ENCODE measurements at places on chromosomes 2 and 18. TPM values are rescaled to one million over a fixed set of nuclear protein-coding genes. Genes with fewer than 3 reads are reported as not detected.

NPPC gene
- not detected for total RNA-seq

SLC9A4 gene
- not detected for total RNA-seq

DNA sequence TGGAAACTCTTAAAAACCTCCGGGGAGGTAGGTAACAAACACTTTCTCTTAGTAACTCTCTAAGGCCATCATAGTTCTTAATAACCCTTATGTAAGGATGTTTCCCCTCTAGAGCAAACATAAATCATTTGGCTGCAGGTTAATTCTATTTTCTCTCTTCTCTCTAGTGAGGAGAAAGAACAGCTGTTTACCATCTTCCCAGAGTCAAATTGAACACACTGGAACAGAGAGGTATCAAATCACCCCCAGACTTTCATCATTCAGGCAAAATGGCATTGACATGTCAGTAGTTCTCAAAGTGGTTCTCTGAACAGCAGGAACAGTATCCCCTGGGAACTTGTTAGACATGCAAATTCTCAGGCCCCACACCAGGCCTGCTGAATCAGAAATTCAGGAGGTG, 240.7 kb downstream of the MEIS1 start:
- H3K27ac ChIP-seq = no peak overlapping the region
- H3K36me3 ChIP-seq = no peaks in the 10 kb centered on the region
- no peaks in the 10 kb centered on the region for H3K27me3 ChIP-seq

- no peak for DNase-seq
- H3K36me3 ChIP-seq = no peaks in the 10 kb centered on the region
- no peak overlapping the region for H3K4me3 ChIP-seq
Measured at GRCh38 chr2:132736059-132736458, 66.1 kb upstream of the LYPD1 start.

DNA sequence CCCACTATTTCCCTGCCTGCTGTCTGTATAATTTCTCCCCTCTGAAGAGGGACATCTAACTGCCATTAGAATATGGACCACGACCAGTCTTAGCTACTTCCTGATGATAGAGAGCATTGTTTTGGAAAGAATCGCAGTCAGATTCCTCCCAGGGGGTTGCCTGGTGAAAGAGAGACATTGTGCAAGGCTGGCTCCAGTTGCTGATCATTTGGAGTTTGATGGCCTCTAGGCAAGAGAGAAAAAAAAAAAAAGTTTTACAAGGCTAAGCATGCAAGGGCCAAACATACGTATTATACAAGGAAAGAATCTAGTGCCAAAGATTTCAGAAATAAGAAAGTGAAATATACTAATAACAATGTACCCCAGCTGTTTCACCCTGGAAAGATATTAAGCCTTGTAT, 182.2 kb downstream of the CMPK2 start:
- H3K4me1 ChIP-seq = no peaks in the 10 kb centered on the region
- H3K36me3 ChIP-seq = no peaks in the 10 kb centered on the region
- H3K27me3 ChIP-seq = no peaks in the 10 kb centered on the region
- H3K4me3 ChIP-seq = no peak overlapping the region
- H3K27ac ChIP-seq = no peak overlapping the region
